ENCODE measurements at places on chromosomes 3 and 15.

DNA sequence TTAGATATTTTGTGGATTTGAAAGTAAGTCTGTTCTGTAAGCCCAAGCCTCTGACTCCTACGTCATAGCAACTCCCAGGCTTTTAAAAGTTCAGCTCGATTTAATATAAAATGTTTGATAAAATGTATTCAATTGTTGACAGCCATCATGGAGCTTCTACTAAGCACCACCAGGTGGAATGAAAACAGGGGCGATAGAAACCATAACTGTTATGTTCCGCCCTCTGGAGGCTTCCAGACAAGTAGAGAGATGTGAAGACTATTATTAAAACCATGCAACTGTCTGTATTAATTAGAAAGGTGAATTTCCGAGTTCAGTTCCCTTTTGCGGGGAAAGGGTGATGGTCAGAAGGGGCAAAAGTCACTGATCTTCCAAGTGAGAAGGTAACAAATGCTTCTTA lies 292.2 kb downstream of the NR2F2 start:
- no peak for DNase-seq

GRCh38 chr3:156483961-156484787 lies 70.7 kb downstream of the SSR3 start:
- DNase-seq, result no peak

GRCh38 chr3:177713928-177714900 lies 516.9 kb upstream of the TBL1XR1 start:
- DNase-seq, result no peak

DNA sequence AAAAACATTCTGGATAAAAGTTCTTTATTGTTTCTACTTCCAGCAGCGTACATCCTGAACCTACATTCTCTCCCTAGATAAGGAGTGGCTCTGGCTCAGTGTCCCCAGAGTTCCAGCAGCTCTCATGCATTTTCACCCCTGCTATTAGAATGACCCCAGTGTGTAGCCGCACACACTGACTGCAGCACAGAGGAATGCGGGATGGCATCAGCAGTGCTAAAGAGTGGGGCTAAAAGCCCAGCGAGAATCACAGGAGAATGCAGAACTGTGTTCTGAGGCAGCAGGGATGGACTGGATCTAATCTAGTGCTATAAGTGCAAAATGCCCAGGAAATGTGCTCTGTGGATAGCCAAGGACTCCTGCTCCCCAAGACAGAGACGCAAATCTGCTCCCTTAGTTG lies 66.4 kb upstream of the TJP1 start:
- no peak for DNase-seq

DNA sequence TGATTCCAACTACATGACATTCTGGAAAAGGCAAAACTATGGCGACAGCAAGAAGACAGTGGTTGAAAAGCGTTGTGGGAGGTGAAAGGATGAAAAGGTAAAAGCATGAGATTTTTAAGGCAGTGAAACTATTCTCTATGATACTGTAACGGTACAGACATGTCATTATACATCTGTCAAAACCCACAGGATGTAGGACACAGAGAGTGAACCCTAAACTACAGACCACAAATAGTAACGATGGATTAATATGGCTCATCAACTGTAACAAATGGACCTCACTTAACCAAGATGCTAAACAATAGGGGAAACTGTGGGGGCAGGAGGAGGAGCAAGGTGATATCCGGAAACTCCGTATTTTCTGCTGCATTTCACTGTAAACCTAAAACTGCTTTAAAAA lies 39.1 kb downstream of the MYO9A start:
- no peak for DNase-seq

DNA sequence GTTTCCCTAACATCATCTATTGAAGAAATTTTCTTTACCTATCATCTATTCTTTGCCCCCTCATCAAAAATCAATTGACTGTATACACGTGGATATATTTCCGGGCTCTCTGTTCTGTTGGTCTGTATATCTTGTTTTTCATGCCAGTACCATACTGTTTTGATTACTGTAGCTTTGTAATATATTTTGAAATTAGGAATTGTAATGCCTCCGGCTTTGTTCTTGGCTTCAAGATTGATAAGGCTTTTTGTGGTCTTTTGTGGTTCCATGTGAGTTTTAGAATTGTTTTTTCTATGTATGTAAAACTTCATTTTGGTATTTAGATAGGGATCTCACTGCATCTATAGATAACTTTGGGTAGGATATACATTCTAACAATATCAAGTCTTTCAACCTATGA lies 454.4 kb downstream of the LPP start:
- no peak for DNase-seq

- no peak for DNase-seq
Measured at GRCh38 chr3:171377859-171378258, 82.3 kb downstream of the TNIK start.

GRCh38 chr3:64164349-64164748 lies 60.9 kb downstream of the PRICKLE2 start:
- DNase-seq, result no peak

DNA sequence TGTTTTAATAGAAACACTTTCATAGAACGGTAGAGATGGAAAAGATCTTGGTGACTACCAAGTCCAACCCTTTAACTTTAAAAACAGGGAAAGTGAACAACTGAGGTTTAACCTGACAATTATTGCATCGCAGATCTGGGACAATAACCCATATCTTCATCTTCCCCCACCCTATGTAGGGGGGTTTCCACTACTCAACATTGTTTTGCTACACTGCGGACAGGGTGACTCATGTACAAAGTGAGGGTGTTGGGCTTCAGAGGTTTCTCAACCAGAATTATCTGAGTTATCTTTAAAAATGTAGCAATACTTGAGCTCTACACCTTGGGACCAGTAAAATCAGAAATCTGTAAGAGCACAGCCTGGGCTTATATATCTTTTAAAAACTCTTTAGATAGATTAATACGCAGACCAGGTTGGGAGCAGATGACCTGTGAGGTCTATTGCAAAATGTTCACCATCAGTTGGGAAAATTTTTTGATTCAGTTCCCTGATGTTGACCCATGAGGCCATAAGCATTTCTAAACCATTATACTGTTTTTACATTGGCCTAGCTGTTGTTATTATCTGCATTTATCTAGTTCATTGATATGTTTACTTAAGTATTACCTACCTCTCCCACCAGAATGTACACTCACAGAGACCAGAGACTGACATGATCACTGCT lies 103.6 kb upstream of the ICE2 start:
- no peak for DNase-seq

- DNase-seq, result no peak
Measured at GRCh38 chr15:70358871-70359647, 261.3 kb upstream of the TLE3 start.

- DNase-seq, result no peak
Measured at GRCh38 chr15:75815811-75816719, 27.2 kb upstream of the UBE2Q2 start.

DNA sequence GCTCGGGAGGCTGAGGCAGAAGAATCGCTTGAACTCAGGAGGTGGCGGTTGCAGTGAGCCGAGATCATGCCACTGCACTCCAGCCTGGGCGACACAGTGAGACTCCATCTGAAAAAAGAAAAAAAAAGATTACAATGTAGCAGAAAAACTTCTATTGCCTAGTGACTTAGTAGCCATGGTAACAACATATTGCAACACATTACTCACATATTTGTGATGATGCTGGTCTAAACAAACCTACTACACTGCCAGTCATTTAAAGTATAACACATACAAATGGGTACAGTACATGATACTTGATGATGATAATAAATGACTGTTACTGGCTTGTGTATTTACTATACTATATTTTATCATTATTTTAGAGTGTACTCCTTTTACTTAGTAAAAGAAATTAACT lies 125.6 kb downstream of the PLOD2 start:
- DNase-seq, result no peak

DNA sequence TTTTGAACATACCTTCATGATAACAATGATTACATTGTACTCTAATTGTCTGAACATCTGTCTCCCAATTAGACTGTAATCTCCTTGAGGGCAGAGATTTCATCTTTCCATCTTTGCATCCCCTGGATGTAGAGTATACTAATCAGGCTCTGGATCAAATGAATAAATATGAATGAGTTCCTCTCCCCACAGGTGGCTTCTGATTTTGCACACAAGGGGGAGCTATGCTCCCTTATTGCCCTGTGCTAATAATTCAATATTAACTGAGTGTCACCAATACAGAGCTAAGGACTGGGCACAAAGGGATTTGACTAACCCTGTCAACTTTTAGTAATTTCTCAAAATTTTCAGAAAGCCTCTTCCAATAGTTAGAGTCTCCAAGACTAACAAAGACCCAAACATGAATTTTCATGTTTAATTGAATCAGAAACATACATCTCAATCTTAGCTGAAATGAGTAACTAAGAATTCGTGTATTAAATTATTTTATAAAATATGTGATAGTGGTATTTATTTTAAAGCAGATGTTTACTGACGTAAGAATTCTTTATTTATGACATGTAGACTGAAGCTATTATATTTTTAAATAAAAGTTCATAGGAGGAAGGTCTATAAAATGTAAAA lies 3.0 kb downstream of the DUOXA1 start:
- DNase-seq, result no peak

GRCh38 chr15:92683511-92683834 lies 27.9 kb upstream of the FAM174B start:
- peak; percentile 59 for DNase-seq

DNA sequence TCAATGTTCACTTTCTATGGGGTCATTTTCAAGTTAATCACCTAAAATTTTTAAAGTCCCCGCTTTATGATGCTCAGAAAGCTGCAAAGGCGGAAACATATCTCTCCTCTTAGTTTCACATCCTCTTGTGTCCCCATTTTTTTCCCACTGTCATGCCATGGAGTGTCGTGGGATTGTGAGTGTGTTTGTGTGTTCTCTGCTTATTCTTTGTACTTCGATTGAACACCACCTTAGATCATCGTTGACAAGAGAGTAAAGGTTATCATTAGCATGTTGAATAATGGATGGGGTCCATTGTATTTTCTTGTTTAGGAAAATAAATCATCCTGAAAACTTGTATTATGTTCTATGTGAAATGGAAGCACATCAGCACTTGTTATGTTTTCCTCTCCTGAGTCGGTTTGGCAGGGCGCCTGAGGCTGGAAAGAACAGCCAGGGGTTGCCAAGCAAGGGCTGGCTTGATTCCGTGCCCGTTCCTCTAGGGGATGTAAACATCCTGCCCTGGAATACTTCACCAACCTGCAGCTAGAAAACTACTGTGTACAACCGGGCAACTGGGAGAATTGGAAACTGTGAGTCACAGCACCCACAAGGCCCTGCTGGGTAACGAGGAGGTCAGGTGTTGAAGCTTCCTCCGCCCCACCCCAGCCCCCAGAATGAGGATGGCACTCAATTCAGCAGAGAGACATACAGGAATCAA lies 67.2 kb downstream of the EIF4E3 start:
- no peak for DNase-seq

DNA sequence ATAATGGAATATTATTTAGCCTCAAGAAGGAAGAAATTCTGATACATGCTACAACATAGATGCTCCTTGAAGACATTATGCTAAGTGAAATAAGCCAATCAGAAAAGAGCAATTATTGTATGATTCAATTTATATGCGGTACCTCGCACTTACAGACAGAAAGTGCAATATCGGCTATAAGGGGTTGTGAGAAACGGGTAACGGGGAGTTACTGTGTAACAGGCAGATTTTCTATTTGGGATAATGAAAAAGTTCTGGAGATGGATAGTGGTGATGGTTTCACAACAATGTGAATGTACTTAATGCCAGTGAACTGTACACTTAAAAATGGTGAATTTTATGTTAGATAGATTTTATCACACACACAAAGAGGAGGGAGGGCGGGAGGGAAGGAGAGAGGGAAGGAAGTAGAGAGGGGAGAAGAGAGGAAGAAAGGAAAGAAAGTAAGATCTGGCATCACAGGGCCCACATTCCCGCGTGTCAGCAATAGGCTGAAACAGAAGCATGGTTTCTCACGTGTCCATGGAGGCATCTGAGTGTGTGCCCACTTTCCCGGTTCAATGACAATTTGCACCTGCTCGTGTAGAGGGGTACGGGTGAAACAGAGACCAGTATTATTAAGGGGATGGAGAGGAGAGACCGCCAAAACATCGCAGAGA lies 700 bp upstream of the BLM start:
- no peak for DNase-seq

DNA sequence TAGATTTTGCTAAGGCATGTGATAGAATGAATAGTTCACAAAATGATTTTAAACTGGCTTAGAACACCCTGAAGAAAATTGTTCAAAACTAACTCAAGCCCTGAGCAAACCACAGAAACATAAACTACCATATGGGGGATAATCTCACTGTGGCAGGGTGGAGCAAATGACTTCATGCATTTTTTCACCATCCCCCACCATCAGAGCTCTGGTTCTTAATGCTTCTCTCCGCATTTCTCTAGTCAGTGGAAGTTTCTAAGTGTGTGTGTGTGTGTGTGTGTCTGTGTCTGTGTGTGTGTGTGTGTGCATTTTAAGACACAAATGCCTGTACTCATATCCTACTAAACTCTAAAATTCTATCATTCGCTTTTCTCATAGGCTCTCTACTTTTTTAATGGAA lies 107.1 kb upstream of the PHLDB2 start:
- no peak for DNase-seq

DNA sequence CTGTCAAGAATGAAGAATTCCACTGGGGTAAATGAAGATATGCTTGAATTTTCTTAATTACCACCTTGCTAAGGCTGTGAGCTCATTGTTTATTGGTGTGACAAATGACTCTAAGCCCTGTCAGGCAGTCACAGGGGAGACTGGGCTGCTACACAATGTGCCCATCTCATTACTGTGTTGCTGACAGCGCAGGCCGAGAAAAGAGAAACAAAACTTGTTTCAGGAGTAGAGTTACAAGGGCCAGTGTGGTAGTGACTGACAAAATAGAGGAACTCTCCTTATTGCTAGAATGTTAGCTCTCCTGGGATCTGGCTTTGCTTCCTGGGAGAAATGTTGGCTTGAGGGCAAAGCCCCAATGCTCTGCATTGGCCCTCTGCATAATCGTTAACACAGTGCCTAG lies 130.4 kb upstream of the CRBN start:
- no peak for DNase-seq

- DNase-seq, result no peak
Measured at GRCh38 chr3:28207000-28207733, 34.3 kb upstream of the CMC1 start.

- DNase-seq, result no peak
Measured at GRCh38 chr3:24141548-24141947, 196.5 kb downstream of the NR1D2 start.
